GM04504 (cell line): ENCODE measurements at places on chromosomes 3 and 15.

DNA sequence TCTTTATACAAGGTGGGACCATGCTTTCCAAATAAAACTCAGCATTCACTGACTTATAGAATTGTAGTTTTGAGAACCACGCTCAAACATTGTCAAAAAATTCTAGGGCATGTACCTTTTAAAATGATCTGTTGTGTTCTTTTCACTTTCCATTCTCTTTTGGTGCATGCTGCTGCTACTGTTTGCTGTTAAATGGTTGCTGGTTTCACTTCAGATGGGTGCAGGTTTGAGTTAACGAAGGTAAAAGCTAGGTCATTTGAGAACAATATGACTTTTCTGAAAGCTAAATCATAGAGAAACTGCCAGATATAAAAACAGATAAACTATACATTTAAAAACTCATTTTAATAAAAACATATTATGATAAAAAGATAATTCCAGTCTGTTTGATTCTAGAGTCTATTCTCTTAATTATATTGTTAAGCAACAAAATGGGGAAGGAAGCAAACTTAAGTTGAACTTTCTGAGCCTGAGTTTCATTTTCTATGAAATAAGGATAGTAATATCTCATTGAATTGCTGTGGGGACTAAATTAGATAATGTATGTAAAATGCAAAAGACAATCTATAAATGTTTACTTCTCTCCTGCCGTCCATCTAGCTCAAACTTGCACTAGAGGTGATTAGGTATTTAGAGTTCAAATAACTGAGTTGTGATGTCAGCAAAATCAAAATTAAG lies 82.4 kb downstream of the OXSM start:
- DNase-seq: no peak

DNA sequence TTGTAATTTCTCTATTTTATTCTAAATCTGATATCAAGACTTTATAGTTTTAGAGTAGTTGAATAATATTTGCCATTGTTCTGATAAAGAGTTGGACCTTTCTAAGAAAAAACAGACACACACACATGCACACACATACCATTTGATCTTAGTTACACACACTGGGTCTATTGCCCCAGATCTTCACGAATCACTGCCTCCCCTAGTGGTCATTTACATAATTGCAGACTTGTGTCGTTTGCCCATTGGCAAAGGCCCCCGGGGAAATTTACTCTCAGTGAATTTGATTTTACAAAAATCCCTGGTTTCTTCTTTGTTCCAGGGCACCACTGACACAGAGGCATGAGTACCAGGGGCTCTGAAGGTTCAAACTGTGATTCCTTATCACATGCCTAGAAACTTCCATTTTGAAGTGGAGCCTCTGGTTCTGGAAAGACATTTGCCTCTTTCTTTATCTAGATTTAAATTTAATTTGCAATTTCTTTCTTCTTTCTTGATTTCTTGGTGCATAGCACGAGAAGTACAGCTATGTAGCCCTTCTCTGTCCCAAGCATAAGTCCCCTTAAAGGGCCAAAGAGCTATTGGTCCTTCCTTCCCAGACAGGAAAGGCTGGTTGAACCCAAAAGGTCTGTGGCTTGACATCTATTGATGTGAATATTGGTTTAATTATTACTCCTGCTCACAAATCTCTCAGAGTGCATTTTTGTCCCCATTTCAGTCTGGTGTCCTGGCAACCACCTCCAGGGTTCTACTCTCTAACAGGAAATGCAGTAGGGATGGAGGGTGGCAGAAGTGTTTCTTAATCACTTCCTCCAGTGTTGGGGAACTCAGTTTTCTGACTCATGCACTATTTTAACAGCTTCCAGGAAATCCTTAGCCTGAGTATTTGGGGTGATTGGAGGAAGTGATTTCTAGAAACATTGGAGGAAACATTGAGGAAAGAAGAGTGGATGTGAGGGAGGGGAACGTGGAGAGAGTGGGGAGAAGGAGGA lies 32.4 kb upstream of the SLC6A11 start:
- DNase-seq: no peak

DNA sequence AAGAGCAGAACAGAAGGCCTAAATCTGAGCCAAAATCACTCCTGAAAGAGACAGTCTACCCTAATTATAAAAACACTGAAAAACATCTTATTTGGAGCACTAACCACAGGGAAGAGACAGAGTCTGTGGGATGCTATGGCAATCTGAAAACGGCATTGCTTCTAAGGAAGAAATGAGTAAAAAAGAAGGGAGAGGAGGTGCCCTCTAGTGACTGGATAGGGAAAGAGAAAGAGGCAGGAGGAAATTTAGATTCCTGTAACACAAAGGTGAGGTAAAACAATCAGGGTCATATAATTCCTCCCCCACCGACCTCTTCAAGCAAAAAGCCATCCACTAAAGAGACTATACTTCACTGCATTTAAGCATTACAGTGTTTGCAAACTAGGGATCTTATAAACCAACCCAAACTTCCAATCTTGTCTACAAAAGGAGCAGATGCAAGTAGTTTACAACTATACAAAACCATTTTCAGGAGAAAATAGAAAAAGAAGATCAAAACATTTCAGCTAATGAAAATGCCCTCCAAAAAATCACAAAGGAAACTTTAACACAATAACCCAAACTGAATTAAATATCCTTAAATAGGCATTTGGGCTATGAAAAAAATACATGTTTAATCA lies 32.6 kb downstream of the HACD2 start:
- DNase-seq: no peak

DNA sequence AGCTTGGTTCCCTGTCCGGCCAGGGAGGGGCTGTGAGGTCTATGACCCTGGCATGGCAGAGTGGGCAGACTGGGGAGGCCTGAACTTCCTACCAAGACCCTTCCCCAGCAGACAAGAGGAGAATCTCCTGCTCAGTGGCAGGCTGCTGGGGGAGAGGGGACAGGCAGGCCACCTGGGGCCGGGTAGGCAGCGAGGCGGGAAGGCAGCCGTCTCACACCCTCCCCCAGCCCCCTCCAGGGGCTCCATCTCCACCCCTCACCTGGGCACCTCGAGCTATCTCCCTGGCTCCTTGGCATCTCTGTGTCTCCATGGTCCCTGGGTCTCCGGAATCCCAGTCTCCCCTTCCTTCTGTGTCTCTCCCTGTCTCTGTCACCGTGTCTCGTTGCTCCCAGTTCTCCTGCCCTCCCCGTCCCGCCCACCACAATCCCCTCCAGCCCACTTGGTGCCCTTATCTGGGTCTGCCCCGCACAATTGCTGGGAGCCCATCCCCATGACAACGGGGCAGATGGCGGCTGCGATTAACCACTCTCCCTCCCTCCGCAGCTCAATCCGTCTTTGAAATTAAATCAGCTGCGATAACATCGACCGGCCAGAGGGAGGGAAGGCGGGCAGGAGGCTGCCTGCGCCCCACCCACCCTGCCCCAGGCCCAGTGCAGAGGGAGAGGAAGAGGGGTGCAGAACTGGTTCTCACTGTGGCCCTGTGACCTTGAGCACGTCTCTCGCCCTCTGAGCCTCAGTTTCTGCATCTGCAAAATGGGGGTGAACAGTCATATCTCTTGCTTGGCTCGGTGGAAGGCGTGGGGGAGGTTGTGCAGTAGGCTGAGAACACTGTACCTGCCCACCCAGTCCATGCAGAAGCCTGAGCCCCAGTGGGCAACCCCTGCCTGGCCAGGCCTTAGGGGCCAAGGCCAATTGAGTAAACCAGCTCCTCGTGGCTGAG lies 9.6 kb downstream of the DNAJB8 start:
- DNase-seq: no peak

- no peak for DNase-seq
Observed at GRCh38 chr15:39275066-39275465, 305.8 kb upstream of the THBS1 start.

DNA sequence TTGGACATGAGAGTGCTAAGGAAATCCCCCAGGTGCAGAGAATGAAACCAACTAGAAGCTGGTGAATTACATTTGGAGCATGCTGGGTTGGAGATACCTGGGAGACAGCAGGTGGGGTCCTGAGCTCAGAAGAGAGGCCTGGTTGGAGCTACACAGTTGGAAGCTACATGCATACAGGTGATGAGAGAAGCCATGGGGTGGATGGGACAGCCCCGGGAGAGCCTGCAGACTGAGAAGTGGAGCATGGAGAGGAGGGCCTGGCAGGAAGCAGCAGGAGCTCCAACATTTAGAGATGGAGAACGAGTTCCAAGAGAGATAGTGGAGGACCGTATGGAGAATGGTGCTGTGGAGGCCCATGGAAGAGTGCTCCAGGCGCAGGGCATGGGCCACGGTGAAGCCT lies 10.2 kb downstream of the PAQR5 start:
- DNase-seq: no peak

DNA sequence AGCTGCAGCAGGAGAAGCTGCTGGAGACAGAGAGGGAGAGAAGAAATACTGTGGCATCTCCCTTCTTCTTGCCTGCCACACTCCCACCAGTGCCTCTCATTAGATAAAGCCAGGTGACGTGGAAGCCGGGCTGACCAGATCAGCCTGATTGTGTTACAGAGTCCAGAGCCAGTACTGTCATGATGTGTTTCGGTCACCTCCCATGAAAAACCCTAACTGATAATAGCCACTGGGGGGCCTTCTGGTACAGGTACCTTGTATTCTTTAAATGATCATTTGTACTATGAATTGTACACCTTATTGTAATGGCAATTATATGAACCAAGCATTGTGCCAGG lies 125.8 kb upstream of the TMEM108 start:
- DNase-seq: no peak

GRCh38 chr3:195450731-195451229 lies 8.0 kb upstream of the ACAP2 start:
- peak; percentile 47 for DNase-seq

GRCh38 chr3:123036352-123037014 lies 8.9 kb upstream of the SEMA5B start:
- peak; percentile 26 for DNase-seq

DNA sequence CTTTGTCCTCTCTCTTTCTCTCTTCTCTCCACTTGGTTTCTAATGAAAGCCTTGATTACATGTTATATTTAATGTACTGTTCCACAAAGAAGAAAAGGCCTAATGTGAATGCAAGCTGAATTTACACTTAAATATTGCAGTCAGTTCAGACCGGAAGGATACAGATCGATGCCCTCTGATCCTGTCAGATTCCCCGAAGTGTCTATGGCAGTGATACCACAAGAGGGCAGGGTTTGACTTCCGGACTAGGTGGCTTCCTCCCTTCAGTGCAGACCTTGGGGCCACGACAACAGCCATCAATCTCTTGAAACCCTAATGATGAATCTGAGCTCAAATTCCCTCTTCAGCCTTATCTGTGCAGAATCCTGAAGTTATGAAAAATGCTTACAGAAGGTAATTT lies 29.5 kb downstream of the AGTR1 start:
- no peak for DNase-seq

GRCh38 chr3:110352841-110353604 lies 718.6 kb upstream of the NECTIN3 start:
- DNase-seq: no peak

DNA sequence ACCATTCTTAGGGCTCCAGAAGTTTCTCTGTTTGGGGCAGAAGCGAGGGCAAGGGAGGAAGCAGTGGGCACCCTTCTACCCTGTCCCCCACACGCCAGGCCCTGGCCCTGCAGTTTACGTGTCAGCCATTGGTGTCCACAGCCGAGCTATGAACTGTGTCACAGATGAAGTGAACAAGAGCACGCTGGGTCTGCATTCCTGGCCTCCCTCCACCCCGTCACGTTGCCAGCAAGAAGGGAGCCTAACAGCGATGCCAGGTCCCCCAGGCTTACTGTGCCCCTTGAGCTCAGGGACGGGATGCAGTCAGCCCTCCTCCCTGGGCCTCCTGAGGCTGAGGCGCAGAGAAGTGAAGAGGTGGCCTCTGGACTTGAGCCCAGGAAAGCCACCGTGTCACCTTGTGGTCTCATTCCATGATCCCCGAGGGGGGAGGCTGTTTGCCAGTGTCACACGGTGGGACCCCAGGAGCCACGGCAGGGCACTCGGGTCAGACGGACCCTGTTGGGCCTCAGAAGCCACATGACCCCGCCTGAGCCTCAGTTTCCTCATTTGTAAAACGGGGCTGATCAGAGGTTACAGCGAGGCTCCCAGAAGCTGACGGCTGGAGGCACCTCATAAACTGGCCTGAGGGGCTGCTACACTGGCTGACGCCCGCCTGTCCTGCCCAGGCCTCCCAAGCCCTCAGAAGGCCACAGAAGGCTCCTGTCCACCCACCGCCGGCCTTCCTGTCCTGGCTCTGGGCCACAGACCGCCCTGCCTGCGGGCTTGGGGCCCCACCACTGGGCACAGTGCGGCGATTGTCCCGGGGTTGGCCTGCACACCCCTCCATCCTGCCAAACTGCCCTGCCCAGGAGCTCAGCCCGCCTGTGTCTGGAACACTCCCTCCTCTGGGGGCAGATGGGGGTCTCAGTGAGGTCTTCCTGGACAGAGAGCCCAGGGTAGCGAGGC lies 18.6 kb downstream of the IQSEC1 start:
- DNase-seq: no peak

- no peak for DNase-seq
Observed at GRCh38 chr3:184372296-184372821, 5.6 kb downstream of the THPO start.

DNA sequence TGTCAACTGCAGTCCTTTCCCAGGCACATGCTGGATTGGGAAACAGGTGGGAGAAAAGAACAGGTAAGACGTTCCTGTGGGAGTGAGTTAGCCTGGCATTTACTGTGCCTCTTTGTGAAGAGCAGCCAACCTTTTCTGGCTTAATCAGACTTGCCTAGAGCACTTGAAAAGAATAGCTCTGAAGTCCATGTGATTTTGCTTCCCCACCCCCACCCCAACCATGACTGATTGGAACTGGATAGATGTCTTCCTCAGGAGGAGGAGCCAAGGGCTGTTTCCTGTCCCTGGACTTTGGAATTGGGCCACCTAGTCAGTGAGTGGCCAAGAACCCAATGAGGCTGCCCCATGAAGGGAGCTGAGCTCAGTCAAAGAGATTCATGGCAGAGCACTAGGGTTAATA lies 4.7 kb upstream of the TMEM41A start:
- DNase-seq: no peak

DNA sequence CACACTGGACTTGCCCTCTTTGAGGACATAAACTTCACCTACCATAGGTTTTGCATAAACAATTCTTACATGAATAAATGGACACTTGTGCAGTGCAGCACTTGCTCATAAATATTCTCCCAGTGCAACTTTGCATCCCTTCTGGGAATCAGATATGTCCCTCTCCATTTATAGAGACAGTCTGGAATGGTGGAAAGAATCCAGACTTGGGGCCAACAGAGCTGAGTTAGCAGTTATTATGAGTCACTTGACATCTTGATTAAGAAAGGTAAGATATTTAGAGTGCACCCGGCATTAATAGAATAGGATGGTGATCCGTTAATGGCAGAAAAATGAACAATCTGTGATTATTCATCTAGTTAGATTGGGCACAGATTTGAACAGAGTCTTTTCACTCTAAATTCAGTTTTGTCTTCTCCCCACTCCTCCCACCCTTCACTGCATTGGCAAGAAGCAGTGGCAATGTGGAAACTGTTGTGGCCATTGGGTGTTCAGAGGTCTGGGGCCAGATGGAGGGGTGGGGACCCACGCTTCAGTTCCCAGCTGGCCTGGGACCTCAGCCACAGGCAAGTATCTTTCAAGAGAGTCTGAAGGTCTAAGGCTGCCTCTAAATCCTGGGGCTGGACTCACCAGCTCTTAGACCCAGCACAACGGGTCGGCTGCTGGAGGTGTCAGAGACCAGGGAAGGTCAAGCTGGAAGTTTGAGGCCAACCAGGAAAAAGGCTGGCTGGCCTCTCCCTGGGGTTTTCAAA lies 58.9 kb upstream of the KY start:
- no peak for DNase-seq

- DNase-seq: no peak
Observed at GRCh38 chr3:85475346-85475745, 516.6 kb downstream of the CADM2 start.
